ENCODE measurements at places on chromosomes 7 and 10.
A peak's percentile ranks its signal among the peaks of the same experiment; 100 is the strongest.

GRCh38 chr10:72089618-72090017 is 1.3 kb upstream of the SPOCK2 start:
- no peak for ATAC-seq

DNA sequence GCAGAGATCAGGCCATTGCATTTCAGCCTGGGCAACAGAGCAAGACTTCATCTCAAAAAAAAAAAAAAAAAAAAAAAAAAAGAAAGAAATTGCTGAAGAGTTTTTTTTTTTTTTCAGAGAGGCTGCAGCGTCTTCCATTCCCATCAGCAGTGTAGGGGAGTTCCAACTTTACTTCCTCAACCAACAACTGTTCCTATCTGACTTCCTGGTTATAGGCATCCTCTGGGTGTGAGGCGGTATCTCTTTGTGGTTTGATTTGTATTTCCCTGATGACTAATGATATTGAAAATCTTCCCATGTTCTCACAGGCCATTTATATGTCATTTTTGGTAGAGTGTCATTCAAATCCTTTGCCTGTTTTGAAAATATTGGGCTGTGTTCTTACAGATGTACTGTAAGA is 40.2 kb downstream of the PRTFDC1 start:
- ATAC-seq = no peak

DNA sequence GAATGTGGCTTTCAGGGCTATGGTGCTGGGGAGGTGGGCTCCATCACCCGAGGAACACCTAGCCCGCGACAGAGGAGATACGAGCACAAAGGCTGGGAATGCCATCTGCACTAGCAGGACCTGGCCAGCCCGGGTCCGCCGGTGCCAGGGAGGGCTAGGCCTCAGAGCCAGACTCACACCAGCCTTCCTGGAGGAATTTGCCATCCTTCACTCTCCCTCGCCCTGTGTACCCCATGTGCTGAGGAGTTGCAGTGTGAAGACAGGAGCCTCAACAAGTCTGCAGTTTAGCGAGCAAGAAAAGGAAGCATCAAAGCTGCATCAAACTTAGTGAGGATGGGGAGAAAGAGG is 123.6 kb upstream of the JCAD start:
- ATAC-seq = no peak

GRCh38 chr10:51707821-51708424 is 8.5 kb upstream of the CSTF2T start:
- ATAC-seq = no peak

DNA sequence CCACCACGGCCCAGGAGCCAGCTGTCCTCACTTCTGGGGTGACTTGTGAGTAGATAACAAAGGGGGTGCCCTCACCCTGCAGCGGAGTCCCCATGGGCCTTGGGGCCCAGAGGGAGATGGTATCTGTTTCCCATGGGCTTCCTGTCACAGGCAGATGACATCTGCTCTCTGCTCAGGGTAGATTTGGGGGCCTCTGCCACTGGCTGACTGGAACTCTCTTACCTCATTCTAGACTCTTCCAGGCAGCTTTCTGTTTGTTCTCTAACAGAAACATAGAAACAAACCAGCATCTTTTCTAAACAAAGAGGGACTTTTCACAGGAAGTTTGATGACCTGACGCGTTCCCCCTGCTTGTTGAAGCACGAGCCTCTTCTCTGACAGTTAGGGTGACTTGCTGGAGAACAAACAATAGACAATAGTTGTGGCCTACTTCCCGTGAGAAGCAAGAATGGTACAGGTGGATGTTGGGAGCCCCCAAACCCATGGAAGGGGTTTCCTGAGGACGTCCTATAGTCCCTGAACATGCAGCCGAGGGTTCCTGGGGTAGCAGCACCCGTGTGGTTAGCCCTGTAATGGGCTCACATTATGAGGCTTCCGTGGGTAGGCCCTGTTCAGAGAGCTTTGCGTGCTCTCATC is 61.6 kb downstream of the GRK5 start:
- peak; percentile 69 for ATAC-seq

GRCh38 chr7:50479743-50480517 is 29.8 kb upstream of the FIGNL1 start:
- ATAC-seq = no peak

DNA sequence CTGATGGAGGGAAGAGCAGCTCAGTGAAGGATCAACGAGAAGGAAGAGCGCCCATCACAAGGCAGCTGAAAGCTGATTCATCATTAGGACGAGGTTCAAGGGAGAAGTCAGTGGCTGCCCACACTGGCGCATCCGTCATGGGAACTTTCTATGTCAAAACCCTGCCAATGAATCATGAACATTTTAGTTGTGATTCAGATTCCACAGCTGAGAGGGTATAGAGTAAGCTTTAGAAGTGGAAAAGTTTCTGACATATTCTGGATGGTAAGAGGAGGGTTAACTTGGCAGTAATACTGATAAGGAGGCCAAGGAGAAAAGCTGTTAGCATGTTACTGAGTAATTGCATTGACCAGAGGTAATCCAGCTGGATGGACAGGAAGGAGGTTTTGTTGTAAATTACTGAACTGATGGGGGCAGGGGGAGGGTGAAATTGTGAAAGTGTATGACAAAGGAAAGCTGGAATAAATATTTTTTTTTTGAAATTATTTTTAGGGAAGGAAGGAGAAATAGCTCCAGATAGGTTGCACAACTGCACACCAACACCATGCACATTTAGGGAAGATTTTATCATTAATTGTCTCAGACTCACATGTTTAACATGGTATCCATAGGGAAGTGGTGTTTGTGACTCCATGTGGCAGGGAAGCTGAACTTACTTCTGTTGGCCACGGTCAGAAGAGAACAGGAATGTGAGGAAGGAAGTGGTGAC is 78.3 kb upstream of the NRP1 start:
- no peak for ATAC-seq

DNA sequence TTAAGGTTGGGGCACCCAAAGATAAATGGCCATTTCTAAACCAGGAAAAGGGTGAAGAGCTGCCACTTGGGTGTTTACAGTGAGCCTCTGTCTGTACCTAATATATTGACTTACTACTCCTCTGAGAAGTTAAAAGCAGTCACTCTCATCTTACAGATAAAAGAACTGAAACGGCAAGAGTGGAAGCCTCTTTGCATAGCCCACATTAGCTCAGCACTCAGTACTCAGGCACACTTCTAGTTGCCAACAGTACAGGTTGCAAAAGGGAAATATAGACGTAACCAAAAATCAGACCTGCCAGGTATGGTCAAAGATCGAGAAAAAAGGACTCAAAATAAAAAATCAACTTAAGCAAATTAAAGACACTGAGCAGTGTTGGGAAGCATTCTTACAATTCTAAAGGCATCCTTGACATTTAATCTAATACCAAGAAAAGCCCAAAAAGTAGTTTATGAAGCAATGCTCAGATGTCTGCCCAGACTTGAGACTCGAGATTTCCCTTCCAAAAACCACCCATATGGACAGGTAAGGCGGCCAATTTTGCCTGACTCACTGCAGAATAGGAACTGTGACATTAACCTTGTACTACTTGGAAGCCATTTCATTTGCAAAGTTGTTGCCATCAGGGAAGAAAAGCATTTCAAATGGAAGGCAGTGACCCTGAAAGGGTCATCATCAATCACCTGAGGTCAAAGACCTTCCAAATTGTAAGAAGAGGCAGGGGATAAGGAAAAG is 139.3 kb downstream of the SLC25A13 start:
- ATAC-seq = no peak

- ATAC-seq = no peak
These were observed 59.5 kb downstream of the SIRT1 start for GRCh38 chr10:67943917-67944316.

DNA sequence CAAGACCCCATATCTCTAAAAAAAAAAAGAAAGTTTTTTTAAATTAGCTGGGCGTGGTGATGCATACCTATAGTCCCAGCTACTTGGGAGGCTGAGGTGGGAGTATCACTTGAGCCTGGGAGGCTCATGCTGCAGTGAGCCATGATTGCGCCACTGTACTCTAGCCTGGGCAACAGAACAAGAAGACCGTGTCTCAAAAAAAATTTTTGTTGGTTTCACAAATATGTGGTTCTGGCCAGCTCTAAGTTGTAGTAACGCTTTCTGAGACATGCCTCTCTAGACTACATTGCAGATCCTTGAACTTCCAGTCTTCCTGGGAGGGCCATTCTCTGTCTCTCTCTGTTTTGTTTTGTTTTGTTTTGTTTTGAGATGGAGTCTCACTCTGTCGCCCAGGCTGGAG is 24.6 kb upstream of the RHBDD2 start:
- no peak for ATAC-seq

GRCh38 chr7:84009051-84009450 is 185.5 kb downstream of the SEMA3A start:
- ATAC-seq = no peak

DNA sequence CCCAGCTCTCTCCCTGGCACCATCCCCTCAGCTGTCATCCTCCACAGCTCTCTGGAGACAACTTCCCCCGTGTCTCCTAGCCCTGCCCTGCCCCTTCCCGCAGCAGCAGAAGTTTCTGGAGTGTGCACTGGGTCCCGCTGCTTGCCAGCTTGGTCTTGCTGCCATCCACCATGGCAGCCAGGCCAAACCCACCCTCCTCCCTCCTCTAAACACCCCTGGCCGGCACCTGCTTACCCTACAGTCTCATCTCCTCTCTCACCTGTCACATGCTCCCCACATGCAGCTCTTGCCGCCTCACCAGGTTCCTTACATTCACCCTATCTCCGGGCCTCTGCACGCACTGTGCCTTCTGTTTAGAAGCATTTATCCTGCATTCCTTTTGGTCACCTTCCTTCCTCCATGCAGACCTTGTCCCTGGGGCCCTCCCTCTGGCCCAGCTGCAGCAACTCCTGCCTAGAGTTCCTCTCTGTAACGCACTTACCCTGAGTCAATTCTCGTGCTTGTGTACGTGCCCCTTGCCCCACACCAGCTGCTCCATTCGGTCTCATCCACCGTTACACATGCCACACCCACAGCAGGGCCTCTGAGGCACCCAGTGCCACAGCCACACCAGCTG is 93.9 kb upstream of the RET start:
- ATAC-seq = no peak

DNA sequence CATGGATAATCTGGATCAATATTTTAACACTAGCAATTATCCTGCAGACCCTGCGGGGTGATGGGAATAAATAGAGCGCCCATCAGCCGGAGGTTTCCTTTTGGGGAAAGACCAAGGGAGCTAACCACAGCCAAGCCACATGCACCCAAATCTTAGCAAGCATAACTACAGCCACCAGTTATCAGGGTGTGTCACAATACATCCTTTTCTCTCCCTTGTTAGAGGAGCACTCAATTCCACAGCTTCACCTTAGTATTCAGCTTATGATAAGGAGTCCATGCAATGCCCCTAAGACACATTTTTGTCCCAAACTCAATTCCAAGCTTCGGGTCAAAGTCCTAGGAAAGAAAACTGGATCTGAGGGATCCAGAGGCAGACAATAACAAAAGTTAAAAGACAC is 15.9 kb downstream of the TOMM7 start:
- no peak for ATAC-seq

DNA sequence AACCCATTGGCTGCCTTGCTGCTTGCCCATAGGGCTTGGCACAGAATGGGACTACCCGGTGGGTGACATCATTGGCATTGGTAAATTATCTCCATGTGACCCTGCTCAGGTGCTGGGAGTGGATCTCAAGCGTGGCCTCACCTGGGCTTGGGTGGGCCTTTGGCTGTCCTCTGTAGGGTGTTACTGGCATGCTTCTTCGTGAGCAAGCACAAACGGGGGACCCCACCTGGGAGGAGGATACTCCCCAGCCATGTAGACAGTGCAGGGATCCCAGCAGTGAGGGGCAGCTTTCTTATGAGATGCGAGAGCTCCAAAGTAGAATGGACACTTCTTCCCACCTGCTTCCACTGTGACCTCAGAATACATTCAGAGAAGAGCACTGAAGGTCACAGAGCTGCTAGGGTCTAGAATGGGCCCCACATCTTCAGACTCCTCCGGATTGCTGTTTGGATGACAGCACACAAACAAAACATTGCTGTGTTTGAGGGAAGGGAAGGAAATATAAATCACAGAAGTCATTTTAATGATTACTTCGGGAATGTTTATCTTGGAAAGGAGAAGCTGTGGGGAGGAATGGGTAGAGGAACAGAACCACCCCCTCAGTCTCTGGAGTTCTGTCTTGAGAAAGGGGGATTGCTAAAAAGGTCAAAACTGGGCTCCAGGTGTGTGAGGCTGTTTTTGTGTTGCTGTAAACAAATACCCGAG is 75.9 kb downstream of the SH2D4B start:
- no peak for ATAC-seq

GRCh38 chr10:67662415-67662814 is 33.6 kb downstream of the CTNNA3 start:
- no peak for ATAC-seq

GRCh38 chr7:127251465-127252376 is 1.0 kb downstream of the GRM8 start:
- ATAC-seq = no peak

All from activated CD4-positive, CD25-positive, alpha-beta regulatory T cell treated with anti-CD3 and anti-CD28 coated beads, Interleukin-2, amount 50 U/mL, for 24 hours (primary cell).